Renal cortical epithelial cell (primary cell): ENCODE measurements at places on chromosomes 7 and 10. TPM values are rescaled to one million over a fixed set of nuclear protein-coding genes. Genes with fewer than 3 reads are reported as not detected.

CCDC136 gene
- total RNA-seq = 1.3 TPM in 1 of 2 replicates, not detected in the other

GRCh38 chr7:20128001-20128400 is 89.2 kb downstream of the MACC1 start:
- no peak for DNase-seq

- DNase-seq = peak; percentile 39
These were observed 3.2 kb upstream of the ZNF775 start for GRCh38 chr7:150375662-150376521.

LRMDA gene
- 8.7 and 11.7 TPM in 2 replicates for total RNA-seq

ADAM12 gene
- 19.4 and 26.2 TPM in 2 replicates for total RNA-seq

GBX1 gene
- not detected in 2 replicates for total RNA-seq

PCGF6 gene
- total RNA-seq = 10.7 and 16.7 TPM in 2 replicates
